ENCODE measurements at places on chromosomes 3 and 15.

GRCh38 chr3:171383206-171384018, 76.8 kb downstream of the TNIK start:
- no peak for DNase-seq

DNA sequence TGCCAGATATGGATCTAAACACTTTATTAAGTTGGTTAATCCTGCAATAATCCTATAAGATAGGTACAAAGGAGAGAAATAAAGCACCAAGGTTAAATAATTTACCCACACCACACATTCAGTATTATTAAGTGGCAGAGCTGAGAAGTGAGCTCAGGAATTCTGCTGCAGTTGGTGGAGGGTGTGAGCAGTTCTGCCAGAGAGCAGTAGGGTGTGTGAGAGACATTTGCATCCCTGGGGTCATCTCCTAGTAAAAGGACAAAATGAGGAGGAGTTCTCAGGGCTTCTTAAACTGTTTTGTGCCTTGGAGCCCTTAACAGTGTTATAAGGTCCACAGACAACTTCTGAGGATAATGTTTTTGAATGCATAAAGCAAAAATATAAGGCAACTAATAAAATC, 484.5 kb downstream of the TAFA4 start:
- no peak for DNase-seq

DNA sequence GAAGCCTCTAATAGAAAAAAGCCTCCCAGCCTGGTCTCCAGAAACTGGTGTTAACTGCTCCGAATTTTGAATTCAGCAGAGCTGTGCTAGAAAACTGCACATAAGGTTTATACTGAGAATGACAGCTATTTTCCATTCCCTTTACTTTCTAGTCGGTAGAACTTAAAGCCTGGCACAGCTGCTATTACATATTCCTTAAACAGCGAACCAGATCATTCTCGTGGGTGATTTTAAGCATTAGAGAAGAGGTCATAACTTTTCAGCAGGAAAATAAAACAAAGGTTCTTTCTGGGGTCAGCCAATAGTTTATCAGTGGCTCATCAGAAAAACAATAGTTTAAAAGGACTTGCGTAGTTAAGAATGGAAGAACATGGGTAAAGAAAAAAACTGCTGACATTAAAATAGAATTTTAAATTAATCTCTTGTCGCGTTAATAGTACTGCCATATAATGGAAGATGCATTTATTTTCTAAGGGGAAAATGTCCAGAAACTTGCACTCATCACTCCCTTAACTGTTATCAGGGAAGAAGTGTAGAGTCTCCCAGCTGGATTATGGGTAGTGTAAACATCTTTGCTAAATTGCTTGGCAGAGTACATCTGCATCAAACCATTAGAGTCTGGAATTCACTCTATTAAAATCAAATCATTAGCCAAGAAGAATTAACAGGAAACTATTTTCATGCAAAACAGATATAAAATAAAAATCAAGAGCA, 7.9 kb downstream of the VGLL4 start:
- DNase-seq, result no peak

DNA sequence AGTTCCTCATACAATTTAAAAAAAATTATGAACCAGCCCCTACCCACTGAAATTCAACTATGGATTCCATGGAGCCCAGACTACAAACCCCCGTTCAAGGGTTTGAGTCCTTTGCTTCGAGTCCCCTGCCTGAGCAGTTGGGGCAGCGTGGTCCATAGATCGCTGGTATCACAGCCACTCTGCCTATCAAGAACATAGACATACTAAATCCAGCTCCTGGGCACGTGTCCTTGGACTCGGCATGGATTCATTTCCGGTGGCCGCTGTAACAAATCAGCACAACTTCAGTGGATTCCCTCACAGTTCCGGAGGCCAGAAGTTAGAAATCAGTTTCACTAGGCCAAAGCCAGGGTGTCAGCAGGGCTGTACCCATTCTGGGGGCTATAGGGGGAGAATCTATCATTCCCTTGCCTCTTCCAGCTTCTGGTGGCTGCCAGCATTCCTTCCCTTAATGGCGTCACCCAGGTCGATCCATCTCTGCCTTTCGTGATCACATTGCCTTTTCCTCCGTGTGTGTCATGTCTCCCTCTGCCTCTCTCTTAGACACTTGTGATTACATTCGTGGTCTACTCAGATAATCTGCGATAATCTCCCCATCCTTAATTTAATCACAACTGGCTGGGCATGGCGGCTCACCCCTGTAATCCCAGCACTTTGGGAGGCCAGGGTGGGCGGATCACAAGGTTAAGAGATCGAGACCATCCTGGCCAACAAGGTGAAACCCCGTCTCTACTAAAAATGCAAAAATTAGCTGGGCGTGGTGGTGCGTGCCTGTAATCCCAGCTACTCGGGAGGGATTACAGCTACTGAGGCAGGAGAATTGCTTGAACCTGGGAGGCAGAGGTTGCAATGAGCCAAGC, 4.6 kb upstream of the TMEM44 start:
- no peak for DNase-seq

DNA sequence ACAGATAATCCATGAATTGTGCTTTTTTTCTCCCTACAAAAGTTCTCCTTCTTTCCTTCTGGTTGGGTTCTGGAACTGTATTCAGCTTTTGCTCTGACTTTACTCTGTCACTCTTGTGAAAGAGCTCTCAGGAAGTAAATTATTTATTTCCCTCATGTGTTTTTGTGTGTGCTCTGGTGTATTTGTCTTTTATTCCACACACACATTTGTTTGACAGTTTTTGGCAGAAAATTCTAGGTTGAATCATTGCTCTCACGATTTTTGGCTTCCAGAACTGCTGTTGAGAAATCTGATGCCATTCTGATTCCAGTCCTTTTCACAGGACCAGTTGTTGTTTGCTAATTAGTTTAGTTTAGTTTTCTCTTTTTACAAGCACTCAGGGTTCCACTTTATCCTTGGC, 172.8 kb downstream of the PLCH1 start:
- no peak for DNase-seq

- DNase-seq, result no peak
Observed at GRCh38 chr3:61725851-61726333, 164.5 kb downstream of the PTPRG start.

- no peak for DNase-seq
Observed at GRCh38 chr3:124964387-124964786, 29.8 kb upstream of the MUC13 start.

- no peak for DNase-seq
Observed at GRCh38 chr15:66715720-66716655, 14.0 kb downstream of the SMAD6 start.

GRCh38 chr3:78641703-78642102, 1126.1 kb downstream of the ROBO1 start:
- no peak for DNase-seq

DNA sequence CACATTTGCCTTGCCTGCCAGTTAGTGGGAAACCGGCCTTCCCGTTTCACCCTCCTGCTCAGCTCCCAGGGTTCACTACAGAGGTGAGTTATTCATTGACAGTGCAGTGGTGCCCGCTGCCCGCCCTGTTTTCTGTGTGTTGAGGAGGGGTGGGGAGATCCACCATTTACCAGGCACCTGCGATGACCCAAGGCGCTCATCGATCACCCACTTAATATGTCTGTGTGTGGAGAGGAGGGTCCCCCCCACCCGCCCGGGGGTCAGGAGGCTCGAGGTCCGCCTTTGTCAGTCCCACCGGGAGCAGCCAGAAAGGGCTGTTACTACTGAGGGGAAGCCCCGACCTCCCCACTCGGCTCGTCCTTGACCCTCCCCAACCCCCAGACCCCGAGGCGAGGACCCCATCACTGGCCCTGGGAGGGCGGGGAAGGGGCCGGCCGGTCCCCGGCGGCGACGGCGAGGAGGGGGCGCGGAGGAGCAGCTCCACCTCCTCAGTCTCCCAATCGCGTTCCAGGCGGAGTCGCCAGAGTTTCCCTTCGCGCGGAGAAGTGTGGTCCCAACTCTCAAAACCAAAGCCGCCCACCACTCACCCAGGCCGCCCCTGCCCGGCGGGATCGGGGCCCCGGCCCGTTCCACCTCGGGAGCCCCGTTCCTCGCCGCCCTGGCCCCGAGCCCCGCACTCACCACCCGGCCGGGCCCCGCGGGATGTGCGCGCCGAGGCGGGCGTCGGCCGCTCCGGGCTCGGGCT, 1.1 kb downstream of the PLXNB1 start:
- no peak for DNase-seq

GRCh38 chr15:82726816-82727215, 17.1 kb upstream of the AP3B2 start:
- no peak for DNase-seq

DNA sequence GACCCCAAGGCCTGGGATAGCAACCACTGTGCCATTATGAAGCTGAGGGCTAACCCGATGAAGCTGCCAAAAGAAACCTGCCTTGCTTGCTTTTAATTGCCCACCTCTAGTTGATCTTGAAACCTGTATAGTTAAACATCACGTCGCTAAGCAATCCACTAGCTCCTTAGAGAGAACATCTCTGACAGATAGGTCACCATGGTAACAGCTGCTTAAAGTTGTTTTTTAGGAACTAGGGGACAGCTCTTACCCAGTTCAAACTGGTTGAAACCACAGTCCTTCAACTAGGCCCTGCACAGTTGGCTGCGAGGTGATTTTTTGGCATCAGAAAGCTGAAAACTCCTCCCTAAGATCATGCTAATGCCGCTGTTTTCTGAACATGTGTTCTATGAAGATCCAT, 135.7 kb downstream of the EBLN2 start:
- DNase-seq, result no peak

DNA sequence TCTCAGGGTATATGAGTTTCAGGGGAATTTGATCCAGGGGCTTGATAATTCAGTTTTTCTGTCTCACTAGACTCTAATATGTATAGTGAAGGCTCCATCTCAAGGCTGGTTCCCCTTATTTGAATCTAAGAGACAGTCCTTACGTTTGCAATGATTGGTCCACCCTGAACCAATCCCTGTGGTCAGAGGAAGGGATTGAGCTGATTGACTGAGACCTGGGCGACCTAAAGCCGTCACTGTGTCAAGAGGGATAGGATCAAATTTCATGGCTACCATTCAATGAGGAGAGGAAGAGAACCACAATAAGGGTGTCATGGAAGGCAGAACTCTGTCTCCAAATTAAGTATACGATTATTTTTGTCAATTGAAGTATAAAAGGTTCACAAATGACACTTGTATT, 16.3 kb downstream of the NUDT16 start:
- DNase-seq, result no peak

DNA sequence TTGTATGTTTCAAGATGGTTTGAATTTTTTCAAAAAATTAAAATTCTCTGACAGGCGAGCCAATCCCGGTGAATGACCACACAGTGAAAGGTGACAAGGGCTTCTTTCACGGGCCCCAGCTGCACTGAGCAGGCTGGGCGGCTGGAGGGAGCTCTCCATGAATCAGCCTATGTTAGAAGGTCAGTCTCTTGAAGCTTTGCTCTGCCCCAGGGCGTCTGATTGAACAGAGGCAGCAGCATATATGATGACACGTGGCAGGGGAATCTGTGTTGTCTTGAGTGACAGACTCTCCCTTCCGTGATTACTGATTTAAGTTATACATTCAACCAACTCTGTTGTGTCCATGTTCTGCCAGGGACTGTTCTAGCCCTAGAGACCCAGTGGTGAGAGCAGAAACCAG, 51.5 kb downstream of the ISG20 start:
- DNase-seq, result no peak

DNA sequence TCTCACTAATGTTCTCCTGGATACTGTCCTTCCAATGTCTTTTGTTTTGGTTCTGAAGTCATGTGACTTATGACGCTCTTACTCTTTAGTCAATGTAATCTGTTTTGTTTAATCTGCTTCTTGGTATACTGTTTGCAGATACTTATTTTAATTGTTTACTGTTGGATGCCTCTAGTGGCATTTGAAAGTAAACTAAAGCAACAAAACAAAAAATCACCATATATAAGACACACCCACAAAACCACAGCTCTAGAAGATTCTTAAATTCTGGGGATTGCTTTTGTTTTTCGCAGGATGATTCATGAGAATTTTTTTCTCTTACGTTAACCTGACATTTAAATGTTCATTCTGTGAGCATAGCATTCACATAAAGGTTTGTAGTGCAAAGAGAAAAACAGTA, 16.8 kb downstream of the SLC25A26 start:
- DNase-seq, result no peak

DNA sequence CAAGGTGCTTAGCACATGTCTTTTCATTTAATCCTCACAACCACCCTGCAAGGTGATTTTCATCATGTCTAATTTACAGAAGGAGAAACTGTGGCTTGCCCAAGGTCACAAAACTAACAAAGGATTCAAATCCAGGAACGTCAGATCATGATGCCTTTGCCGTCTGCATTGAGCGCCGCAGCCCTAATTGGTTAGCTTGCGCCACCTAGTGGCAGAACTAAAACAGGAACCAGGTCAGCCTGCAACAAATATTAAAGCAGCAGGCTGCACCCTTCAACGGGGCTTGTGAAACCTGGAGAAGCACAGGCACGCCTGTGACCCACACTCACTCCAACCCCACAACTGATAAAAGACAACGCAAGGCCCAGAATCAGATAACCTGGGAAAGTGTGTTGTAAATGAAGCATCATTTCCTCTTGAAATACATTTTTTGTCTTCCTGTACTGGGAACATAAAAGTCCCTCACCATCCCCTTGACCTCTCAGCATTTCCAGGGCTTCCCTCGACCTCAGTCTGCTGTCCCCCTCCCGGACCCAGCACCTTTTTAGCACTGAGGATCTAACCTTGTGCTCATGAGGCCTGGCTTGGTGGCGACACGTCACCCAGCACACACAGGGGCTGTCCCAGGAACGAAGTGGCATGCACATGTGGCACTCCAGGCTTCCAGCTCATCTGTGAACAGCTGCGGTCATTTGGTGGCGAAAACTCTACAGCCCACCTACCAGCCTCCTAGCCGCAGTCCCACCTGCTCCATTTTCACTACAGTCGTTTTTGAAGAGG, 17.3 kb downstream of the DPH3 start:
- peak; percentile 38 for DNase-seq

- no peak for DNase-seq
Observed at GRCh38 chr15:61115241-61115640, 113.9 kb downstream of the RORA start.

DNA sequence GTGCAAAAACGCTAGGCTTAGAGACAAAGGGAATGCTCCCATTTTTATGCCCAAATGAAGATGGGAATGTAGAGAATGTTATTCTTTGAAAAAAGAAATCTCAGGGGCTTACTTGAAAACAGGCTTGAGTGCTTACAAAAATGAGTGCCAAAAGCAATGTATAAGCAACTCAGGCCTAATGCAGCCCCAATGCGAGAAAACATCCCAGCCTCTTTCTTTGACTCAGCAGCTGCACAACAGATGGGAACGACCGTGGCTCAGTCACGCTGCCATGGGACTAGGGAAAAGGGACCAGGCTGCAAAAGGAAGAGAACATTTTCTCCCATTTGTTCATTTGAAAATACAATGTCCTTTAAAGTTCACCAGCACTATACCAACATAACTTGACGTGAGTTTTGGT, 246.4 kb upstream of the LRIG1 start:
- DNase-seq, result no peak

- no peak for DNase-seq
Observed at GRCh38 chr3:176935194-176935888, 261.9 kb downstream of the TBL1XR1 start.

Data from stimulated activated CD8-positive, alpha-beta memory T cell treated with anti-CD3 and anti-CD28 coated beads, Interleukin-7, amount 100 ng/mL, for 24 hours (primary cell).